Glutamatergic neuron (in vitro differentiated cells): ENCODE measurements at places on chromosomes 2 and 18.

- DNase-seq: no peak
Measured at GRCh38 chr2:6083136-6083535, 391.0 kb downstream of the SOX11 start.

- no peak for DNase-seq
Measured at GRCh38 chr2:201057087-201057521, 14.4 kb downstream of the HYCC2 start.

DNA sequence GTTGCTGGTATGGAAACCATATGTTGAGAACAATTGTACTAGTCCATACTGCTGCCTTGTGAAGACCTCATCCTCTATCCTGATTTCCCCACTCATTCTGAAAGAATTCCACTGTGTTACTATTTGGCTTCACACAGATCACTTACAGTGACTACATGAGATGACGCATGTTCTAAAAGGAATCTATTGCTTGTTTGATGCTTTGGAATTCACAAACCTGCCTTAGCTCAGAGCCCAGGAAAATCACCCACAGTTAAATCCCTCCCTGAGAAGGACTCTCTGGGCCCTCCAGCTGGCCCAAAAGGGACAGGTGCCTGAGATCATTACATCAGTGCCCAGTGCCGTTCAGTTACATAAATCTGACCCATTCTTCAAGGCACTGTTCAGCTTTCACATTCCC is 45.3 kb downstream of the KLHL29 start:
- no peak for DNase-seq

DNA sequence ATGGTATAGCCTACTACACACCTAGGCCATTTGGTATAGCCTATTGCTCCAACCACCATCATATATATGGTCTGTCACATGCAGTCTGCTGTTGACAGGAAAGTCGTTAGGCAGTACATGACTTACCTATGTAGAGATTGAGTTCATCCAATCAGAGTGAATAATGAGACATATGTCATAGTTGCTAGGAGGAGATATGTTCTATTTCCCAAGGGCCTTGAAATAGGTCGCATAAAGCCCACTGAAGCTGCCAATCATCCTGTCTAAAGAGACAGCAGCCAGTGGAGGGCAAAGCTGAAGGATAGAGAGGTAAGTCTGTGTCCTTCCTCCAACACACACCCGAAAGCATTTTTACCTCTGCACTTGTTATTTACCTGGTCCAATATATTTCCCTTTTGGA is 263.4 kb downstream of the PTPRM start:
- DNase-seq: no peak

DNA sequence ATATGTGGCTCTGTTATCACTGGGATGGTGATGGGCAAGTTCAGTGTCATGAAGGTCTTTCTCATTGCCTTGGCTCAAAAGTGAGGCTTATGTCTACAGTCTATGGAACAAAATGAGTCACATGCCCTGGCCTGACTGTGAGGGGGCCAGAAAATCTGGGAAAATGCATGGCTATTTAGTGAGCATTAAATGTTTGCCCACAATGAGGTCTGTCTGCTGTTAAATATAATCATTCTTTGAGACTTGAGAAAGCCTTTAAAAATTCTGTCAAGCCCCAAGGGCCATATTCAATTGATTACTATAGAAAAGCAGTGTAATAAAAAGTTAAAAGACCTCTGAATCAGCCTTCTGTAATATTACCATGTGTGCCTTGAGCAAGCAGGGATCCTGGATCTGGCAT is 5.5 kb upstream of the RNF144A start:
- DNase-seq: no peak

- DNase-seq: peak; percentile 59
Measured at GRCh38 chr2:102473020-102473419, at the start of gene SLC9A4. TSS of gene SLC9A4 (plus strand) at chr2:102473226. CDS start at chr2:102473760, 534 bp downstream.

DNA sequence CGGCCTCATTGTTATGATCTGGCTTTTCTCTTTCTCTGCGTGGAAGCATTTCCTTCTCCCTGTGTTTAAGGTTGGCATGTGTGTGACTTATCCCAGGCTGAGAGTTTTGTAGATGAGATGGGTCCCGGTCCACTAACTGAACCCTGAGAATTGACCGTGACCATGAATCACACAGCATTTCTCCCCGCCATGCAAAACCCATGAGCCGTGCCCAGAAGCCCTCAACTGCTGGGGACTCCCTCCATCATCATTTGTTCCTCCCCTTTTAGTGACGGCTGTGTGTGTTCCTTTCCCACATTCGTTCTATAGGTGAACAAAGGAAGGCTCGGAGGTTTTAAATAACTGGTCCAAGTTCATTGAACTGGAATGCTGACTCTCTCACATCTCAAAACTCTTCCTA is 30.1 kb upstream of the TXNDC2 start:
- DNase-seq: no peak

GRCh38 chr18:41113885-41114482 is 841.0 kb upstream of the PIK3C3 start:
- no peak for DNase-seq

- no peak for DNase-seq
Measured at GRCh38 chr2:20666304-20667150, at the start of gene GDF7. TSS of gene GDF7 (plus strand) at chr2:20667144. CDS start at chr2:20667240, 96 bp downstream.

- DNase-seq: no peak
Measured at GRCh38 chr2:215369181-215369760, 57.4 kb downstream of the ATIC start.

DNA sequence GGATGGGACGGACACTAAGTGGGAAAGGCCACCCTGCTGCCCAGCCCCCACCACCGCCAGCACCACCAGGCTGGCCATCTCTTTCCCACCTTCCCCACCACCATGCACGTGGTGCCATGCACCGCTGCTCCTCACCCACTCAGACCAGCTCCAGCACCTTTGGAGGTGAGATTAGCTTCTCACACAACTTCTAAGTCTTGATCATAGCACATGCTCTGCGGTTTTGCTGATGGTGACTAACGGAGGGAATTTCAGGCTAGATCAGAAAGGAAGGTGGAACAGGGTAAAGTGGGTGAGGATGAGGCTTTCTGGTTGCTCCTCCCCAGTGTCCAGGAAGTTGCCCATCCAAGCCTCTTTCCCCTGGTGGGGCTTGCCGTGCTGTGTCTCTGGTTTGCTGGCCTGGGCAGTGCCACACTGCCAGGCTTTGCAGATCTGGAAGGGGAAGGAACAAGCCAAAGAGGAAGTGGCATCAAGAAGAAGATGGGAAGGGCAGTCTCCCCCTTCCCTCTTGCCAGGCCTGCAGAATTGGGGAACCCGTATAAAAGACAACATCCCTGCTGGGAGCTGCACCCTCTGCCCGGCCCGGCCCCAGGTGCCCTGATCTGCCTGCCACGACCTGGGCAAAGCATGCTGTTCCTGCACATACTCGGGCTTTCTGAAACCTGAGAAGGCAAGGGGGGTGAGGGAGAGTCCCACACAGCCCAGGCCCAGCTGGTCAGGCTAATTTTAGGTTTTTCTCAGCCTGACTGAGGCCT is 44.3 kb upstream of the CAB39 start:
- DNase-seq: no peak

GRCh38 chr2:238069877-238070276 is 9.1 kb downstream of the SCLY start:
- DNase-seq: no peak

DNA sequence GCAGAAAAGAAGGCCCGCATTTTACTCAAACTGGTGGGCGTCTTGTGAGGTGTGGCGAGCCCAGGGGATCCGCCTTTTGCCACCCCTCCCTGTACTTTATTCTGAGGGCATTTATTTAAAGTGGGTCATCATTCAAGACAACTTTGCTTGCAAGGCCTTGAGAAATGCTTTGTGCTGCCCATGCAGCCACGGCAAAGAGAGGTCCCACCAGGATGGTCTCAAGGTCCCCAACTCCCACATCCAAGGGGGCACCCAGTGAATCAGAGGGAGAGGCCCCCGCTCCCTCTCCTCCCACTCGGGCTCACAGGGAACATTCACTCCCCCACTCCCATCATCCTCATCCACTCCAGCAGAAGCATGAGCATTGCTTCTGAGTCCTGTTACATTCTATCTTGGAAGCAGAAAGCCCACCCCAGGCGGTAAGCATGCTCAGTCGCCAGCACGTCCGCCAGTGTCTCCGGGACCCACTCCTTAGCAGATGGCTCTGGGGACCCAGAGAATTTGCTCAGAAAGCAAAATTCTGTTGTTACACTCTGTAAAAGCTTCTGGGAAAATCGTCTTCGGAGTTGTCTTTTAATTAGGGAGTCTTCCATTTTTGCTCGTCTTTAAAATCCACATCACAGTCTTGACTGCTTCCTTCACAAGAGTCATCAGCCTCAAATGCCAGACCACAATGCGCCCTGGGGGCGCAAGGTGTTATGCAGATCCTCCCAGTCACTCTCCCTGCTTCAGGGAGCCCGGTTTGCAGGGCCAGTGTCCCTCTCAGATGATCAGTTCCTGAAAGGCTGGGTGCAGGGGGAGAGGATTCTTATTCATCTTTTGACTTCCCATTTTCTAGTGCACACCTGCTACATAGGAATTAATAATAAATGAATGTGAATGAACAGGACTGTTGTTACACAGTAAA is 99.4 kb upstream of the NCK2 start:
- DNase-seq: no peak

DNA sequence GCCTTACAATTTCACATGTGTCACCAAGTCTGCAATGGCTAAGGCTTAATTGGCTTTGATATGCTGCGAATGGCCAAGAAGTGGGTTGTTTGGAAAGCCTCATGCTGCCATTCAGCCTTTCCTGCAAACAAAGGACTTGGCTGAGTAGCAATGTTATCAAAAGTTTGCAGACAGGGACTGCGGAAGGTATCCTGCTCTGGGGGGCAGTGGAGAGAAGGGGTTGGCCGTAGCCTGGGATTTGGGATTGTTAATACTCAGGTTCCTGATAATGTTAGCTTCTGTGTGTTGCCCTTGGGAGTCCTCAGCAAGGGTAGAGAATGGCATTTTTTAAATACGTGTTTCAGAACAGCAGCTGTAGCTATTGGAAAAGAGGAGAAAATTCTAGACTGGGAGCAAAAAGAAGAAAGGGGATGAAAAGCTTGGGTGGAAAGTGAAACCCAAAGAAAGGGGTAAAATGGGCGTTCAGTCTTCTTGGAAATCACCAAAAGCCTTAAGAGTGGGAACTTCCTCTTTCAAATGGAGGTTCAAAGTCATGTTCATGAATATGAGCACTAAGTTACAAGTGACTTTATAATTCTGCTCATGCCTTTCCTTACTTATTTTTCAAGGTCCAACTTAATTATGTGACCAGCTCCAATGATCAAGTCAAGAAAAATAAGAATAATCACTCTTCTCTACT is 325.1 kb downstream of the RNF144A start:
- no peak for DNase-seq

DNA sequence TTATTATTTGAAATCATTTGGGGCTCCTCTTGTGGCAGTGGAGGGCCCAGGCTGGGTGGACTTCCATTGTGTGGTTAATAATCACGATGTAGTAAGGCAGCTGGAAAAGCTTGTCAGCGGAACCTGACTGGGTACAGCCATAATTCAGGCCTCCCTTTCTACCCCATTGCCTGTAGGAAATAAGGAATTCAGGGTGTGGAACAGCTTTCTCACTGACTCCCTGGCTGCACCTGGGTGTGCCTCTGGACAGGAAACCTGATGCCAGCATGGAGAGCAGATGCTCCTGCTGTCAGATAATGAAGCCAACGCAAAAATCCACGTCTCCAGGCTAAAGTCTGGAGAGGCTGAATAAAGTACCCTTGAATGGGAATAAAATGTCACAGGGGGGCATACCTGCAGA is 44.2 kb downstream of the LYPD6B start:
- DNase-seq: no peak
